Bladder microvascular endothelial cell (primary cell): ENCODE measurements at places on chromosomes 11 and 22. TPM values are rescaled to one million over a fixed set of nuclear protein-coding genes. Genes with fewer than 3 reads are reported as not detected.

The OPCML gene
- 0.31 TPM in 1 of 2 replicates, not detected in the other for total RNA-seq

The CNTN5 gene
- total RNA-seq: not detected in 2 replicates

The CCDC134 gene
- 4.3 and 4.5 TPM in 2 replicates for total RNA-seq

The RAB38 gene
- 1.9 and 2.1 TPM in 2 replicates for total RNA-seq

The KCNJ5 gene
- 0.16 TPM in 1 of 2 replicates, not detected in the other for total RNA-seq

The TYR gene
- not detected in 2 replicates for total RNA-seq

The MAPK8IP2 gene
- 0.32 and 0.38 TPM in 2 replicates for total RNA-seq
